ENCODE measurements at places on chromosomes 1 and 21.

DNA sequence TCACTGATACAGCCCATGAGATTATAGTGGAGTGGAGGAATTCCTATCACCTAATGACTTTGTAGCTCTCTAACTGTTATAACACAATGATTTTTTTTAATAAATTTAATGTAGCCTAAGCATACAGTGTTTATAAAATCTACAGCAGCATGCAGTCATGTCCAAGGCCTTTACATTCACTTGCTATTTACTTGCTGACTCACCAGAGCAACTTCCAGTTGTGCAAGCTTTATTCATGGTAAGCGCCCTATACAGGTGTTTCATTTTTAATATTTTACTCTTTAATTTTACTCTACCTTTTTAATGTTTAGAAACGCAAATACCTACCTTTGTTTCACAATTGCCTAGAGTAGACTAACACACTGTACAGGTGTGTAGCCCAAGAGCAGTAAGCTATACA lies 1652.2 kb downstream of the BRINP3 start:
- no peak for DNase-seq

GRCh38 chr1:107196973-107197562 lies 56.2 kb downstream of the NTNG1 start:
- DNase-seq: peak; percentile 50

- no peak for DNase-seq
These were observed 172.0 kb downstream of the LRRC40 start for GRCh38 chr1:70033266-70033873.

DNA sequence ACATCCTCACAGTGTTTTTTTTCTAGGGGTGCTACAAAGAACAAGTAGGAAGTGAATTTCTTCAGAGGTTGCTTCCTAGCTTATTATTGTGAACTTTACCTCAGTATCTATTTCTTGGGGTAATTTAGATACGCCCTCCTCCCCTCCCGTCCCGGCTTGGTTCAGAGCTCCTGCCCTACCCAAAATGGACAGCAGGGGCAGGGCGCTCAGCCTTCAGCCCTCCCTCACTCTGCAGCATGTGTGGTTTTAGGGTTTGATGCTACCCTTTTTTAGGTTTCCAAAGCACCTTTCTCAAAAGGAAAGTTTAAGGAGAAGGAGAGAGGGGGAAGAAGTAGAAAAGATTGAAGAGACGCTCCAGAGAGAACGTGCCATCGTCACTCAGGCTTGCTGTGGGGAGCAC lies 16.9 kb upstream of the POGK start:
- no peak for DNase-seq

DNA sequence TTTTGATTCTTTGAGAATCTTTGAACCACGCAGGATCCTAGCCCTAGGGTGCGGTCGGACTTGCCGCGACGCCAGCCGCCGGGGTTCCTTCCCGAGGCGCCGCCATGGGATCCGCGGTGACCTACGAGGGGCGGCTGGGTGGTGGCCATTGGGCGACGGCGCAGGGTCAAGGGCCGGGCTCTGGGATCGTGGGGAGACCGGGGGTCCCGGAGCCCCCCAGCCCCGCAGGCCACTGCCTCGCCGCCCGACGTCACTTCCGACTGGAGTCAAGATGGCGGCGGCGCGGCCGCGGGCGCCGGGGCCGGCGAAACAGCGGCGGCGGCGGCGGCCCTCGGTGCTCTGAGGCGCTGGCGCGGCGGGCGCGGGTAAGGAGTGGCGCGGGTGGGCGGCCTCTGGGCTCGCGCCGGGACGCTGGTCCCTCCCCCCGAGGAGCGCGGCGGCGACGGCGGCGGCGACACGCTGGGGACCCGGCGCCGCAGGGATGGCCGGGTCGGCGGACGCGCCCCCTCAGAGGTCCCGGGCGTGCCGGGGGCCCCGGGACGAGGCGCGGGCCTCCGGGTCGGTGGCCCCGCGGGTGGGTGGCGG lies at the start of gene PRDM2:
TSS of gene PRDM2 (plus strand) at position 253 of the 585 bp plus-strand sequence. CDS start 15,418 bp downstream, outside the sequence.
- peak; percentile 82 for DNase-seq

GRCh38 chr1:234927312-234927970 lies 201.2 kb downstream of the TOMM20 start:
- no peak for DNase-seq

GRCh38 chr1:114828251-114828650 lies 26.4 kb upstream of the SYCP1 start:
- no peak for DNase-seq

GRCh38 chr21:43299441-43300277 lies 127.3 kb downstream of the SIK1 start:
- no peak for DNase-seq

DNA sequence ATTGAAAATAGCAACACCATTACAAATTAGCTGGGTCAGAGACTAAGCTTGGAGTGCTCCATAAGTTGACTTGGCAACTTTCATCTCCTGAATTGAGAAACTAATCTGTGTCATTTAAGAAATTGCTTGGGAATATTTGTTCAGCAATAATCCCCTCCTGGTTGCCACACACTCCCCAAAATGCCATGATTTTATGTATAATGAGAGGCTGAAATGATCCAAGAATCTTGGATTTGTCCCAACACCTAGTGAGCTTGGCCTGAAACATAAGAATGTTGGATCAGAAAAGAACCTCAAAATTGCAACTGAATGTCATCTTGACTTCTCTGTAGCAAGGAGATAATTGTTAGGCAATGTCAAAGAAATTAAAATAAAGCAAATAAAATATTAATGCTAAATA lies 805.9 kb upstream of the ADAMTS5 start:
- DNase-seq: no peak

GRCh38 chr1:89022167-89022959 lies at the start of gene GBP3:
GBP3 (minus strand) TSS chr1:89022866; CDS start chr1:89020721, 2,145 bp downstream.
- no peak for DNase-seq

DNA sequence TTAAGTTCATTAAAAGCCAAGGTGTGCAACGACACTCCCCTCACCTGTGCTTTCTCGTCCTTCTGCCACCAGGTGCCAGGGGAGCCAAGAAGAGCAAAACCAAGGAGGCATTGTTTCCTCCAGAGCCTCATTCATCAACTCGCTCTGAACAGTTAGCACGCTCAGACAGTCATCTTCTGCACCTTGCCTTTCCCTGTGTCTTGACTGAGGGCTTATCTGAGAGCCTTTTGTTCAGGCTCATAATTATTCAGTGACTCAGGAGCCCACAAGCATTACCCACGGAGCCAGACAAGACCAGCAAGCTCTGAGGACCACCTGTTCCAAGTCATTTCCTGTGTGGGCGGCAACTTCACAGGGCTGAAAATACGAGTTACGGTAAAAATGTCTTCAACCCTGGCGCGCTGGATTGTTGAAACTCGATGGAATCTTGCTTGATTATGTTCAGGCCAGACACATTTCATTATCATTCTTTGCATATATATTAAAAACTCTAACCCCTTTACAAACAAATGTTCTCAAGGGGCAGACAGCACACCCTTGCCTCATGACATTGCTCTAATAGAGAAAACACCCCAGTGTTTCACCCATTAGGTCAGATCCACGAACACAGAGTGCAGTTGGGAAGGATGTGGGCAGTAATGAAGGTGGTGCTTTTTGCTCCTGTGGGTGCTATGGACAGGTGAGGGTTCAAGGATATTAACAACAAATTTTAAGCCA lies 89.7 kb upstream of the RUNX1 start:
- DNase-seq: peak; percentile 9

DNA sequence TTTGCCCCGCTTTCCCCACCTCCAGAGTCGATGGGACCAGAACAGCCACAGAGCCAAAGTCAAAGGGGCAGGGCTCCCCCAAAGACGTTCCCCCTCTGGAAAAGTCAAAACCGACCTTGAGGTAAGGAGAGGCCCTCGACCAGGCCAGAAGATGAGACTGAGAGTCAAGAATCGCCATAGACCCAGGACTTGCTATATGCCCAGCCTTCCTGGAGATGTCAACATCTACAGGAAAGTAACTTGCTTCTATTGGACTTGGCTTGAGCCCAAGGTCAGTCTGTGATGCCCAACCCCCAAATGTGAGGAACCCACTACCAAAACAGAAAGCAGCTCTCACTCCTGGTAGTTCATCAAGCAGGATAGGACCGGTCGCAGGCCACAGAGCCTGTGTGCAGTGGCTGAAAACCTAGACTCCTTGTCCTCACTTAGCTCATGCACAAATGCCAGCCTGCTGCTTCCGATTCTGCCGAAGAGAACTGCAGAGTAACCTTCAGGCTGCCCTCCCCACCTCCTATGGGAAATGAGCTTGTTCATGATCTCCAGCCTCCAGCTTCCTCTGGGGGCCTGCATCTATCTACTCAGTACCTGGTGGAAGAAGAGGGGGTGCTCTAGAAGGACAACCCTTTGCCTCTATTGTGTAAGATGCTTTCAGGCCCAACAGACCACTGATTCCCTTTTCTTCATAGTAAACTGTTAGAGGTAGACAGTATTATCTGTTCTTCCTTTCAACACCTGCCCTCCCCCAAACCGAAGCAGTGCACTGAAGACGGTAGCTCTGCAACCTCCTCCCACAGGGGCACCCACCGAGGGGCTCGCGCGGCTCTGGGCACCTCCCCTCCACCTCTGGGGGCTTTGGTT lies 1.4 kb downstream of the ACOT7 start:
- DNase-seq: peak; percentile 70

- DNase-seq: no peak
These were observed 6.8 kb downstream of the LAPTM5 start for GRCh38 chr1:30750731-30751291.

- DNase-seq: no peak
These were observed 92.2 kb downstream of the XPR1 start for GRCh38 chr1:180724055-180724454.

- DNase-seq: no peak
These were observed 196.5 kb downstream of the HIVEP3 start for GRCh38 chr1:41722184-41722583.

DNA sequence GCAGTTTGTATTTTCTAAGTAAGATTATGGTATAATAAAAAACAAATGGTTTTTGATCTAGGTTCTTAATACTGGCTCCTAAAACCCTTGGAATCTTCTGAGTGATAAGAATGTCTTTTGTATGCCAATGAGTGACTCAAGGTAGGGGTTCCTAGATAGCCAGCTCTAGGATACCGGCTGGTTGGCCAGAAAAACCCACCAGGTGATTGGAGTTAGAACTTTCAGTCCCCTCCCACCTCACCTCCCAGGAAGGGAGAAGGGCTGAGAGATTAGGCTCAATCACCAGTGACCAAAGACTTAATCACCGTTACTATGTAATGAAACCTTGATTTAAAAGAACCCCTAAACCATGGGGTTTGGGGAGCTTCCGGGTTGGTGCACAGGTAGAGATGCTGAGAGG lies 8.7 kb upstream of the BRDT start:
- DNase-seq: no peak

- no peak for DNase-seq
These were observed 81.5 kb downstream of the STUM start for GRCh38 chr1:226629896-226630550.

DNA sequence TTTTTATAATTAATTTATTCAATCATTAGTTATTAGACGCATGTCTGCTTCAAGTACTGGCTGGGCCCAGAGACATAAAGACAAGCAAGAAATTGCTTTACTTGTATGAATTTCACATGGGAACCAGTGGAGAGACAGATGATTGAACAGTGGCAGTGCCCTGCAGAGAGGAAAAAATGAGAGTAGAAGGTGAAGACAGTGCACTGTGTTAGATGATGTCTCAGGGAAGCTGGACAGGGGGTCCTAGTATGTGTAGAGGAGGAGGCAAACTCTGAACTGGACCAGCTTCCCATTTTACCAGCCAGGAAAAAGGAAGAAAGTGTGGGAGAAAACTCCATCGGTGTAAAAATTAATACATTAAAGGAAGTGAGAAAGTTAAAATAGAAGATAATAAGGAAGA lies 126.0 kb downstream of the BACH1 start:
- DNase-seq: no peak

- no peak for DNase-seq
These were observed 55.9 kb downstream of the NENF start for GRCh38 chr1:212488436-212489283.

DNA sequence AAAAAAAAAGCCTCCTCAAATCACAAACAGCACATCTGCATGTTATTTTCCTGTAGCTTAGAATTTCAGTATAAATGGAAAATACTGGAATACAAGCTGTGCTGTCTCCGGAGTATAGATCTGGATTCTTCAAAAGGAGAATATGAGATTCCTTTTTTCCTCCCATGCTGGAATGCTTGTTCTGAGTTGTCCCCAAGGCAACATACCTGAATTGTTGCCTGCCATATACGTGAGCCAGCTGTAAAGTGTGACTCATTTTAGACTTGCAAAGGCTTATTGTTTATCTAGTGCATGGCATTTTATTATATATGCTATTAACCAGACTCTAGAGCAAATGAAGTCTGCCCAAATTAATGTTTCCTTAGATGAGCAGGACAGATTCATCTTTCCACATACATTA lies 95.0 kb upstream of the C1orf105 start:
- no peak for DNase-seq

GRCh38 chr21:41100826-41101550 lies 67.0 kb upstream of the BACE2 start:
- DNase-seq: no peak

DNA sequence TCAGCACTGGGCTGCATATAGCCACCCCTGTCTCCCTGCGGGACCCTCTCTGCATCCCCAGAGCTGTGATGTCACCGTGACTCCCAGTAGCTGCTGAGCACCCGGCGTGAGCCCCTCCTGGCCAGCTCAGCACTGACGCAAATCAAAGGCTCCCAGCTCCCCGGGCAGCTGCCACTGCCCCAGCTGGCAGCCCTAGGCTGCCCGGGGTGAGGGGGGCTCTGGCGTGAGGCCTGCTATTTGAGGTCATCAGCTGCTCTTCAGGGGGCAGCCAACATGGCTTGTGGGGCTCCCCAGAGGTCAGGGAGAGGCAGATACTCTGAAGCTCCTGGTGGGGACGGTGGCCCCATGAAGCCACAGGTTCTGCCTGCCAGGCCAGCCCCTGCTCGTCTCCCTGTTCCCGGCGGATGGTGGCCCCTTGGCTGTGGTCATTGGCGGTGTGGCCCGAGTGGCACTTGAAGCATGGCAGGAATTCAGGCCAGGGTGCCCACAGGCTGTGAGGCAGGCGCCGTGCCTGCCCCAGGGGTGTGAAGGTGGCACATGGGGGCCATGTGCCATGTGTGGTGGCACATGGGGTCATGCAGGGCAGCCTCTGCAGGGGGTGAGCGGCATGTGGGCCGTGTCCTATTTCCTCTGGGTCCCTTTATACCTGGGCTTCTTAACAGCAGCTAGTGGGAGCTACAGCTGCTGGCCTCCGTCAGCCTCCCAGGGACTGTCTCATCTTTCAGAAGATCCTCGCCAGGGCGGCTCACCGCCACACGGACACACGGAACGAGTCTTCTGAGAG lies 85.4 kb downstream of the SIK1 start:
- DNase-seq: no peak

- DNase-seq: no peak
These were observed 550 bp upstream of the SELENON start for GRCh38 chr1:25799352-25799934.

- DNase-seq: no peak
These were observed 60.1 kb upstream of the LAMC2 start for GRCh38 chr1:183126000-183126366.

DNA sequence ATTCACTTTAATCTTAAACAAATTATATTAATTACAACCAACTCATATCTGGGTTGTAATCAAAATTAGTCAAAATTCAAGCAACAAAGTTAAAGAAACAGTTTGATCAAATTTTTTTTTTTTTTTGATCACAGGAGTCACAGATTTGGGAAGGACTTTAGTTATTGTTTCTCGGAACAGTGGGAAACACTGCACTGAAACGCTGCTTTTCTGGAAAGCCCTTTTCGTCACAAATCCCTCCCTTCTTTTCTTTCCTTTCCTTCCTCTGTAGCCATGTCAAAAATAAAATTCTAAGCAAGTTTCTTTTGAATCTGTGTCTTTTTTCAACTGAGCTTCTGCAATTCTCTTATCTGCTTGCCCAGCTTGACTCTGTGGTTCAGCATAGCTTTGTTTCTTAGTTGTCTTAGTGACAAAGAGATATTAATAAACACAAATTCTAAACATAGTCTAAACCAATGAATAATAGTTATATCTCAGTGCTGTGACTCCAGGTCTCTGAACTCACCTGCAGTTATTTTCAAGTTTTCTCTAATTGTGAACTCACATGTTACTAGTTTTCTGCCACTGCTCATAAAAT lies 53.8 kb downstream of the PTGS2 start:
- DNase-seq: no peak
